Pulmonary artery endothelial cell (primary cell): ENCODE measurements at places on chromosomes 2 and 18.

DNA sequence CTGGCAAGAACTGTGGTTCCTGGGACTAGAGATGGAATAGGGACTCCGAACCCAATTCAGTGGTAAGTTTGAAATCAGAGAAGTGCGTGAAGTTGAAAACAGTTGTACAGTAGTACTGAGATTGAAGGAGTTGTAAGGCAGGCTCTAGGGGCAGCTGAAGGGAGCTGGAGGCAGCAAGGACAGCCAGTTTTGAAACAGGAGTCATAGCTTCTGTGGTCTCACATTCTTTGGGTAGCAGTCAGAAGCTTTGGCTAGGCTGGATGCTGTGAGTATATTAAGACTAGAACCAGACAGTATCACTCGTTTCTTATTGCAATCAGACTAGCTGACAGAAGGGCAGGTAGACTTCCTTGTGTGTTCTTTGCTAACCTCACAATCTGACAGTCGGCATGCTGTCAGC, 64.5 kb upstream of the ADAM23 start:
- no peak for DNase-seq

- DNase-seq = no peak
Measured at GRCh38 chr2:216533609-216534008, 35.0 kb downstream of the RPL37A start.

DNA sequence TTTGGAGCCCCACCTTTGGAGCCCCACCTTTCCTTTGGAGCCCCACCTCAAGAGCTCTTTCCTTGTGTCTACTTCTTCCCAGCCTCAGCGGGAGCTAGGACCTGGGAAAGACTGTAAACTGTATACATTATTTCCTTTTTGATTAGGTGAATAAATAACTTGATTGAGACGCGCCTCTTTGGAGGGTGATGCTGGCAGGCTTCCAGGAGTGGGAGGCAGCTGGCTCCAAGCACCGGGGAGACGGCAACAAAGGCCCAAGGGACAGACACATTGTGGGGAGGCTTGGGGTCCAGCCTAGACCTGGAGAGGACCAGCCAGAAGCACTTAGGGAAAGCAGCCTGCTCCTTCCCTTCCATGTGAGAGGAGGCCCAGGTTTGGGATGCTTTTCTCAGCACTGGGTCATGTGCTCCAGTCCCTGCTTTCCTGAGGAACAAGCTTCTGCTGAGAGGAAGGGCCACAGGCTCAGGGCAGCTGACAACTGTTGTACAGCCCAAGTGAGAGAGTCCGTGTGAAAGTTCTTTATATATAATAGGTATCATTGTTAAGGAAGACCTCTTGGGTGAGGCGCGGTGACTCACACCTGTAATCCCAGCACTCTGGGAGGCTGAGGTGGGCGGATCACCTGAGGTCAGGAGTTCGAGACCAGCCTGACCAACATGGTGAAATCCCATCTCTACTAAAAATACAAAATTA, 297.2 kb upstream of the SLC14A2 start:
- DNase-seq = no peak

- no peak for DNase-seq
Measured at GRCh38 chr2:148554459-148555247, 89.9 kb upstream of the EPC2 start.
